NCI-H2227 treated with DMSO at 0.1 percent for 48 hours (cell line): ENCODE measurements at places on chromosomes 7 and 10.

- no peak for DNase-seq
Observed at GRCh38 chr7:148916186-148916585, 32.1 kb upstream of the EZH2 start.

GRCh38 chr7:124764051-124764846 lies 1.3 kb downstream of the GPR37 start:
- no peak for DNase-seq

DNA sequence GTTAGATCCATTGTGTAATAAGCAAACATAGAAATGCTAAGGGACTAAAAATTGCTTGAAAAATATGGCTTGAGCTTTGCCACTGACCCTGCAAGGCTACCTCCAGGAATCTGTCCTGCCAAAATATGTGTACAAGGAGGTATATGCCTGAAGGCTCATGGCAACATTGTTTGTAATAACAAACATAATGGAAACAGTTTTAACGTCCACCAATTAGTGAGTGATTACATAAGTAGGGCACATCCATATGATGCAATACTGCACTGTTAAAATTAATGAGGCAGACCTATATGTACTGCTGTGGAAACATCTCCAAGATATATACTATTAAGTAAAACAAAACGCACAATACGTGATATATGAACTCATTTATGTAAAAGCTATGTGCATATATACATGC lies 13.1 kb upstream of the GOT1 start:
- DNase-seq = no peak

- DNase-seq = no peak
Observed at GRCh38 chr10:46215426-46215825, 71.4 kb upstream of the ANTXRL start.

DNA sequence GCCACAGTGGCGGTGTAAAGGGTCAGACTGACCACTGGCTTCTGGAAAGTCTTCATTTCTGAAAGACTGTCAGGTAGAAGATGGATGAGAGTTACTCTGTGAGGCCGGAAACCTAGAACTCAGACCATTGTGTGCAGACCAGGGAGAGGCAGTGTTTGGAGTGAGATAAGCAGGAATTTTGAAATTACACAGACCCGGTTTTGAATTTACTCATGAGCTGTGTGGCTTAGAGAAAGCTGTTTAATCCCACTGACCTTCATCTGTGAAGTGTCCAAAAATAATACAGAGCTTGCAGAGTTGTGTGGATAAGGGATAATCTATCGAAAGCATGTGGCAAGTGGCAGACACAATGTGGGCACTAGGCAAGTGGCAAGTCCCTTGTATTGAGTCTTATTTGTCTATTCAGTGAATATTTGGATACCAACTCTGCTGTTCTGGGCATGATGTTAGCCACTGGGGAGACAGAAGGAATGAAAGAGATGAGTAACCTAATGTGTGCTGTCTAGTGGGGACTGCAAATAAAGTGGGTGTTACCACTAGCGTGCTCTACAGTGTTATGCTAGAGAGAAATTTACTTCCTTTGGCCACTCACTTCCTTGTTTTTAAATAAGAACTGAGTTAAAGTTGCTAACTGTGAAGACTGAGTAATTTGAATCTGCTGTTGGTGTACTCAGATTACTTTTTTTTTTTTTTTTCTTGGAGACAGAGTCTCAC lies 69.4 kb downstream of the KIAA1217 start:
- DNase-seq = no peak

GRCh38 chr7:135274495-135275268 lies 41.0 kb downstream of the STRA8 start:
- peak; percentile 76 for DNase-seq

DNA sequence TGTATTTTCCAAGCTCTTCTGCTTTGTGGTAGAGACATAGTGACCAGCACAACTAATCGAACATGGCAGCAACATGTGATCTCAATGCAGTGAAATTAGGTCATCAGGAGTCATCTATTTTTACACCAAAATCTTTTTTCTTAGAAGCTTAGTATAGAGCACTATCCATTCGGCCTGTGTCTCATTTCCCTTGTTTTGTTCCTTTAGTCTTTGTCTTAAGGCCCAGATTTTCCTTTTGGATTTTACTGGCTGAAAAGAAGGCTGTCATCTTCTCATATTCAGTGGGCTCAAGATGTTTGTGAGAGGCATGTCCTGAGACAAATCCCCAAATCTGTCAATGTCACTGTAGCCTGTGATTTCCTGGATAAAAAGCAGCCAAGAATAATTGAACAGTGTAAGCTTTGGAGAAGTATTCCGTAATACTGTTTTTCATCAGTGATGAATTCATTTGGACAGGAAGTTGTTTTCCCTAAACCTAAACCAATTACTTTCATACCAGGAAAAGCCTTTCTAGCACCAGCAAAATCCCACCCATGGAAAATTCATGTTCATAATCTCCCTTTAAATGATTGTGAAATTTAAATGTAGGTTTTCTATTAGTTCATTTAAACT lies 55.2 kb downstream of the MAGI2 start:
- DNase-seq = no peak
